ENCODE measurements at places on chromosomes 6 and 20.

- DNase-seq = no peak
Observed at GRCh38 chr6:14771016-14771415, 474.9 kb upstream of the JARID2 start.

DNA sequence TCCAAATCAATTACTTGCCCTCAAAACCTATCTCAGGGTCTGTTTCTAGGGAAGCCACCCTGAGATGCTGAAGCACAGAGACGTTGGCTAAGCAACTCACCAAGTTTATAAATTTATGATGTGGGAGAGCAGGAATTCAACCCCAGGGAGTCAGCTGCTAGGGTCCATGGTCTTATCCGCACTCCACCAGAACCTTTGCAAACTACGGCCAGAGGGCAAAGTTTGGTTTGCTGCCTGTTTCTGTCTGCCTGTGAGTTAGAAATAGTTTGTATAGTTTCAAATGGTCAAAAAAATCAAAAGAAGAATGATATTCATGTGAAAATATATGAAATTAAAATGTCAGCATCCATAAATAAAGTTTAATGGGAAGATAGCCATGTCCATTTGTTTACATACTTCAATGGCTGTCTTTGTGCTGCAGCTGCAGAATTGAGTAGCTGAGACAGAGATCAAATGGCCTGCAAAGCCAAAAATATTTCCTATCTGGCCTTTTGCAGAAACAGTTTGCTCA lies 83.7 kb upstream of the ZFP64 start:
- no peak for DNase-seq

DNA sequence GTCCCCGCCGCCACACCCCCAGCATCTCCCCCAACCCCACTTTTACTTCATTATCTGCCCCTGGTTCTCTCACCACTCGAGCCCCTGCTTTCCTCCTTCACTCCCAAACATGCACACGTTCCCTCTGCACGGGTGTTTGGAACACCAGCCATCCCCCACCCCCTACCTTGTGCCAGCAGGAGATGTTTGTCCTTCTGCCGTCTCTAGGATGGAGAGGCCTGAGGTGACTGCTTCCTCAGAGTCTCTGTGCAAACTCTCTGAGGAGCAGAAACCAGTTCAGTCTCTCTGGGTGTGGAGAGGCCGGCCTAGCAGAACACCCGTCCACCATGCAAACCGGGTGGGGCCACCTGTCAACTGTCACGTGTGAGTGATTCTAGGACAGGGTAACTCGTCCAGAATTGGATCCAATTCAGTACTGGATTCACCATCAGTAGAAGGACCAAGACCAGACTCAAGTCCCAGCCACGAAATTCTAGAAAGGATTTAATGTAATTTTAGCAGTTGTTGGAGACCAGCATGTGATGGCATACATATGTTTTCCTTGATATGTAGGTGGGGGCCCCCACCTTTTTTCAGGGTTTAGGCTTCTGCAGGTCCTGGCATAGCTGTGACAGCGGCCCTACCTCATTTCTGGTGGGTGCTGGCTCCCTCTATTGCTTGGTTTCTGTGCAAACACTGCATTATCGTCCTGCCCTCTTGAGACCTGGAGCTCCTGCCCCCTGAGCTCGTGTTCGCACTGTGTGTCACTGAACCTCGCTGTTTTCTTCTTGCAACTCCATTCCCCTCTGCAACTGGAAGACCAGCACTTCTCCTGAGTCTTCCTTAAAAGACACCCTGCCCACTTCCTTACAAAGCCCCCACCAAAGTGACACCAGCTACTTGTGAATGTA lies at the start of gene RAET1E:
Gene RAET1E (minus strand): TSS at position 259 of the 890 bp plus-strand sequence. CDS start 7,212 bp downstream, outside the sequence.
- DNase-seq = no peak

- DNase-seq = no peak
Observed at GRCh38 chr6:68638230-68638900, 3.3 kb downstream of the ADGRB3 start.

DNA sequence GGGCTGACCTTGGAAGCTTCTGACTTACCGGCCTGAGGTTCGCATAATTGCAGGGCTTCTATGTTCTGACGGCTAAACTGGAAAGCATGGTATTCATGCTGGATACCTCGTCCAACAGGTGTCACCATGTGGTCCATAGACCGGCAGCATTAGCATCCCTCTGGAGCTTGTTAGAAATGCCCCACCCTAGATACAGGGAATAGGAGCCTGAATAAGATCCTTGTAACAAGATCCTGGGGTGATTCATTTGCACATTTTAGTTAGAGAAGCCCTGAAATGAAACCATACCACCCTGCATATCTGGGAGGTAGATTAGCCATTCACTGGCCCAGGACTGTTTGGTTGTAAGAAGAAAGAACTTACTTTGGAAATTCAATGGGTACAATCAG lies 77.7 kb downstream of the TMEM170B start:
- no peak for DNase-seq

GRCh38 chr20:34331838-34332237 lies 28.7 kb upstream of the AHCY start:
- no peak for DNase-seq

DNA sequence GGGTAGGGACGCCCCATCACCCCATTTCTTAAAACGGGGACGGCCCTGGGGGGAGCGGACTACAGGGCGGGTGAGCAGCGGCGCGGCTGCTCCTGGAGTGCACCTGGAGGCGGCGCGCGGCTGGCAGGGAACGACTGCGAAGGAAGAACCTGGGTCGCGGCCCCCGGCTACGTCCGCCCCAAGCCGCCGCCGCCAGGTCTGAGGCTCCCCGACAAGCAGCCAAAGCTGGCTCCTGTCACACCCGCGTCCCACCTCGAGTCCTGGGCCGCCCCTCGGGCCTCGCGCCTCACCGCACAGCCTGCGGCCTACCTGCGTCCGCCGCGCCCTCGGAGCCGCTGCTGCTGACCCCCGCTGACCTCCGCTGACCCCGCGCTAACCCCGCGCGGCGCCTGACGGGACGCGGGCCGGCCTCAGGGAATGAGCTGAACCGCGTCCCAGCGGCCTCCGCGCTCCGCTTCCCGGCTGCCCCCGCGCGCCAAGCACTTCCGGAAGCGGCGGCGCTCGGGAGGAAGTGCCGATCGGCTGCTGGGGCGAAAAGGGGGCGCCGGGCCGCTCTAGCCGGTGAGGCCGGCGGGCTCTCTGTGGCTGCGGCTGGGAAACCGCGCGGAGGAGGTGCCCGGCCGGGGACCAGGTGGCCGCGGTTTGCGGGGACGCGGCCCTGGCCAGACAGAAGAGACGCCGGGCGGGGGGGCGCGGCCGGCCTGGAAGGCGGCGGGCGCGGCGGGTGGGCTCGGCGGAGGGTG lies at the start of the genes ARFRP1 and ZGPAT:
Gene ARFRP1 (minus strand): TSS at position 419 of the 743 bp plus-strand sequence. CDS start 885 bp downstream, outside the sequence.
Gene ZGPAT (plus strand): TSS at position 482 of the 743 bp plus-strand sequence. CDS start 542 bp downstream, outside the sequence.
- DNase-seq = peak; percentile 75

DNA sequence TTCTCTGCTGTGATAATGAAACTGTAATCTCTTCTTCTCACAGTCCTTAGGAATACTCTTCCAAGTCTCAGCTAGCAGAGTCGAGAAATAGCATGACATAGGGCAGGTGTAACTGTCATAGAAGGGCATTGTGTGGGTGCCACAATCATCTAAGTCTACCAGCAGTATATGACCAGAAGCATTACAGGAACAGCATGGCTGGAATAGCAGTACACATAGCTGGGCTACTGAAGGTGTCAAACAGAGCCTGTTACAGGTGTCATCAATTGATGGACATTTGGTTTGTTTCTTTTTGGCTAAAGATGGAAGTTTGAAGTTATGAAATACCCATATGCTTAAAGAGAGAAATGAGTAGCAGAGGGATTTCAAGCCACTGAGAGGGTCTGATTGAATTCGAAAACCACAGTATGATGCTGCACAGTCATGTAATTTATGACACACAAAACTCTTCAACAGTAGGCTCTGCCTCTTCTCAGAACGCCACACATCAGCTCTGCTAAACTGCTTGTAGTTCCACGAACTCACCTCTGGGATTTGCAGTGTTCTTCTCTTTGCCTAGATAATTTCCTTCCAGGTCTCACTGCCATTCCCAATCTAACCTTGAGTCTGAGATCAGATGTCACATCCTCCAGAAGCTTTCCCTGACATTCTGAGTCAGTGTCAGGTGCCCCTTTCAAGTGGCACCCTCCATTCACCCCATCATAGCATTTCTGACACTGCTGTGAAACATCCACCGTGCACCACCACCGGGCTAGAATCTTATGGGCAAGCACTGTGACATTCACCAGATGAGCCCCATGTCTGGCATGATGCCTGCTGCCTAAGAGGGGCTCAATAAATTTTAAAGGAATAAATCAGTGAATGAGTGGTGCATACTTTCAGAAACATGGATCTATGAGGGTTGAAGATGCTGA lies 151.0 kb downstream of the ADAT2 start:
- no peak for DNase-seq

Data from NCI-H1417 treated with DMSO at 0.1 percent for 48 hours (cell line).